Cerebellar nuclear complex (tissue), 1 donor: ENCODE measurements at places on chromosomes 7 and 10.

DNA sequence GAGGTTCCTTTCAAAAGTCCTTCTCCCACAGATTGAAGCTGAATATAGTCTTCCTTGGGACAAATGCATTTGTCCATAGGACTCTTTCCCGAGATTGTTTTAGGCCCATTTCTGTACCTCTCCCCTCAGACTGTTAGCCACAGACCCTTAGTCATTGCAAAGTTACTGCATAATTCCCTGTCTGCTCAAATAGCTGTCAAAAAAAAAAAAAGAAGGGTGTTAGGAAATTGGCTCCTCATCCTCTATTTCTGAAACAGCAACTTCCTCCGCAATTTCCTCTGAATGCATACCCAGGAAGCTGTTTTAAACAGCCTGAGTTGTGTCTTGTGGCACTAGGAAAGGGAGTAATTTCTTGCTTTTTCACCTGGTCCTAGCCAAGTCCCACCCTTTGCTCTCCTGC is 5.4 kb downstream of the LRRC4 start:
- no peak for DNase-seq

DNA sequence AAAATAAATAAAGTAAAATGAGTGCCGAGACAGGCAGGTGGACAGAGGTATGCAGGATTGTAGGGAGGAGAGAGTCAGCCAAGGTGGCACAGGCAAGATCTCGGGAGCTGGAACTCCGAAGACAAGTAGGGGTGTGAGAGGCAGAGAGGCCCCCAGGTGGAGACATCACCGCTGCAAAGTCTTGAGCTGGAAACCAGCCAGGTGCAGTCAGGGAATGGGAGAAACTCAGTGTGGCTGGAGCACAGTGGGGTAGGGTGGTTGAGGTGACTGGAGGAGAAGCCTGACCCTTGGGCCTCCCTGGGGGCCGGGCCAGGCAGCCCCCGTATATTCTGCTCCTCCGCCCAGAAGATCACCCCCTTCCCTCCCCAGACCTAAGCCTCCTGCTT is 4.2 kb downstream of the EPHB4 start:
- no peak for DNase-seq

- no peak for DNase-seq
Measured at GRCh38 chr10:2509081-2509531, 558.2 kb upstream of the PFKP start.

DNA sequence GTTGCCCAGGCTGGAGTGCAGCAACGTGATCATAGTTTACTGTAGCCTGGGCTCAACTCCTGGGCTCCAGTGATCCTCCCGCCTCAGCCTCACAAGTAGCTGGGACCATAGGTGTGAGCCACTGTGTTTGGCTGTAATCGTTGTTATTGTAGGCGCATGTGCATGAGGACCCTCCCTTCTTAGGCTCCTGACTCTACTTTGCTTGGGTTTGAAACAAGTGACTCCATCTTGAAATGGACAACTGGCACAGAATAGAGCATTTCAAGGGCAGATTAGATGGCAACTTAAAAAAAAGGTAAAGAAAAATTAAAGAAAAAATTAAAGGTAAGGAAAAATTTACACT is 15.4 kb upstream of the GIMAP8 start:
- no peak for DNase-seq

DNA sequence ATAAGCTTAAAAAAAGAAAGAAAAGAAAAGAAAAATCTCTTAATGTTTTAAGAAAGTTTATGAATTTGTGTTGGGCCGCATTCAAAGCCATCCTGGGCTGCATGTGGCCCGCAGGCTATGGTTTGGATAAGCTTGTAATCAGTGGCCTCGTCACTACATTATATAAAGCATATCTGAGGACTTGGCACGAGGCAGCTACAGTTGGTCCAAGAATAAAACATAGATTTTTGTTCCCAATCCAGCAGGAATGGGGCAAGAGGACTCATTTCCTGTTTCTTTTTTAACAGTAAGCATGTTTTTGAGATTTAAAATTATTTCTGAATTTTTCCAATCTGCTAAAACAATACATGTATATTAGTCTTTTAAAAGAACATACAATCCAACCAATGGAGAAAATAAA is 28.6 kb downstream of the MCM10 start:
- DNase-seq = no peak

- no peak for DNase-seq
Measured at GRCh38 chr7:77923419-77923818, 124.8 kb downstream of the PHTF2 start.

- DNase-seq = no peak
Measured at GRCh38 chr10:69865450-69865849, 63.7 kb downstream of the COL13A1 start.

DNA sequence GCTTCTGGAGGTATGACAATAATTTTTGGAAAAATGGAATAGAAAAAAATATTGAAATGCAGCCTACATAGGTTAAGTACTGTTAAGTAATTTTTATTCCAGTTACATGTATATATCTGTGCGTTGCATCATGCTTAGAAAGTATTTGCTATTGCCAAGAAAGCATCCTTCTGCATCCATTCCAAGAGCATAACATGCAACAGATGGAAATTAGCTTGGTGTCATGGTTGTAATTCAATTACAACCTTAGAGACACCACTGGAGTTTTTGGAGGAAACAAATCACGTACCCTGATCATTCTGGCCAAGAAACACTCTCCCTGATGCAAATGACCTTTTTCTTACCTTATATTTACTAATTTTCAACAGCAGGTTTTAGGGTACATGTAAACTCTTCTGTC is 1.7 kb downstream of the AKR1B1 start:
- DNase-seq = no peak

GRCh38 chr10:123306290-123306689 is 152.1 kb downstream of the BUB3 start:
- no peak for DNase-seq

GRCh38 chr7:77912293-77912692 is 113.7 kb downstream of the PHTF2 start:
- DNase-seq = no peak

DNA sequence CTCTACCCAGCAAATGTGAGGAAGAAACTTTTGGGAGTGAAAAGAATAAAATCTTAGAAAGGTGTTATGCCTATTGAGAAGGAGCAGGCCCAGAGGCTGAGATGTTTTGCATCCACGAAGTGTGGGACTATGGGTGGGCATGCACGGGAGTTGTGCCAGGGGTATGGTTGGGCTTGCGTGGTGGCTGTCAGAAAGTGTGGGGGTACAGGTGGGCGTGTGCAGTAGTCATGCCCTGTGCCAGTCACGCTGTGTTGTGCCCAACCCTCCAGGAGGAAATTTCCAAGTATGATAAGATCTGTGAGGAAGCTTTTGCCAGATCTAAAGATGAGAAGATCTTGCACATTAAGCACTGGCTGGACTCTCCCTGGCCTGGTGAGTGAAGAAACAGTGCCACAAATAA is 52.9 kb upstream of the ZMIZ2 start:
- DNase-seq = no peak

- no peak for DNase-seq
Measured at GRCh38 chr7:154998481-154998880, 4.4 kb downstream of the PAXIP1 start.

- DNase-seq = no peak
Measured at GRCh38 chr10:80315391-80315790, 25.9 kb upstream of the MAT1A start.

DNA sequence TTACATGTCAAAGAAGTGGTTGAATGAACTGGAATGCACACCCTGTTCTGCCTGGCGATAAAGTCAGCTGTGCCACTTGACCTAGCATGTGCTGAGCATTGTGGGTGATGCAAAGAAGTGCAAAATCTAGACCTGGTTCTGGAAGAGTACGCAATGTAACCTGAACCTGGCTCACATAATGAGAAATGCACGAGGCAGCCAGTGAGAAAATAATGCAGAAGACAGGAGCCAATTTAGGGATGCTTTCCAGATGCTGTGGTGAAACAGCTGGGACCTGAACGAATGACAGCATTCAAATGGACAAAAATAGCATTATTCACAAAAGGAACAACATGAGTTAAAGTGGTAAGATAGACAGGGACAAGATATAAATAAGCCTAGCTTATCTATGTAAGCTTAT is 402.6 kb downstream of the SORCS1 start:
- DNase-seq = no peak

DNA sequence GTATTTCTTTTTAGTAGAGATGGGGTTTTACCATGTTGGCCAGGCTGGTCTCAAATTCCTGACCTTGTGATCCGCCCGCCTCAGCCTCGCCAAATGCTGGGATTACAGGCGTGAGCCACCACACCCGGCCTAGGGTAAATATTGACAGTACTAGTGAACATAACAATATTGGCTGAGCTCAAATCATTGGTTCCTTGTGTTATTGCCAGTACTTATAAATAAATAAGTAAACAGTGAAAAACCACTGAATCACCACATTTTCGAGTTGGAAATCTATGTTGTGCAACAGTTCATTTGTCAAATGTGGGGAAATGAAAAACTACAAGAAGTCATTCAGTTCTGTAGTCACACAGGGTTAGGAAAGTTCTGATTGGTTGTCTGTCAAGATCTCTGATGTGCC is 15.8 kb downstream of the RPP30 start:
- DNase-seq = no peak

DNA sequence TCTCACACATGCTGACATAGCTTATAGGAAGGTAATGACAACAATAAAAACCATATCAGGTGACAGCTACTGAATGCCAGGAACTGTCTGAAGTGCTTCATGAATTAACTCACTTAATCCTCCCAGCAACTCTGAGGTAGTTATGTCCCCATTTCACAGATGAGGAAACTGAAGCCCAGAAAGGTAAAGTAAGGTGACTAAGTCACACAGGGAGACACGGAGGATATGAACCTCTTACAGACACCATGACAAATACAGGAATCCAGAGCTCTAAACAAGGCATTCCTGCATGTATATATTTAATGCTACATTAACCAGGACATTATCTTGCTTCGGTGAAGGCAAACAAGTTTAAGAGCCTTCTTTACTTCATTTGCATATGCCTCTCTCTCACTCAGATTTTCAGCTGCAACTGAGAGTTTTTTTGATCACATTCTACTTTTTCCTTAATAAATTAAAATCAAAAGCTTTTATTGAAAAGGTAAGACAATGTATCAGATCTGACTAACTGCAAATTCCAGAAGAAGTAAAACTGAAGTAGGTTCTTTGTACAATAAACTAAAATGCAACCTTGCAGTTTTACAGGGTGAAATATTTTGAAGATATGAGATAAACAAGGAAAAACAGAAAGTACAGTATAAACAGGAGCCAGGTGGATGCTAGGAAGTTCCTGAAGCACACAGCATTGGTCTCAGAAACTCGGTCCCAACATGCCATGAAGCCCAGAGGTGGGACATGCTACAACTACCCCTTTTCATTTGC is 79.5 kb downstream of the SGMS1 start:
- no peak for DNase-seq

GRCh38 chr7:36462551-36463137 is 73.0 kb downstream of the ANLN start:
- DNase-seq = no peak
